Stimulated activated CD4-positive, alpha-beta T cell treated with anti-CD3 and anti-CD28 coated beads, Interleukin-1b, Interleukin-23, amount 100 ng/mL, for 1 hour (primary cell): ENCODE measurements at places on chromosomes 5 and 9.

- DNase-seq, result no peak
Measured at GRCh38 chr5:147404706-147405105, 105.2 kb downstream of the DPYSL3 start.

GRCh38 chr9:15249981-15250380 is 57.0 kb downstream of the TTC39B start:
- DNase-seq, result no peak

DNA sequence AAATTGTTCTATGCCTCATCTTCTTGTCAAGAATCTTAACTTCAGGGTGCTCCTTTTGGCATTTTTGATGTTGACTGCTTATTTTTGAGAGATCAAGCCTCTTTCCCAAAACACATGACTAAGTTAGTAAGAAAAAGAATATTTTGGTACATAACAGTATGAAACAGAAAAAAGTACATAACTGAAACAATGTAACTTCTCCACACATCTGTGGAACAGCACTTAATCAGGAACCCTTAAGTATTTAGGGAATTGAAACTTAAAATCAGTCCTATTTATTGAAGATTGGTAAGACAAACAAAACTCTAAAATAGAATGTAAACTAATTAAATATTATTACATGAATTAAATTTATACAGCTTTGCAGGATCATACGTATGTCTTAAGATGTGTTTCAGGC is 103.4 kb downstream of the MELK start:
- no peak for DNase-seq

- no peak for DNase-seq
Measured at GRCh38 chr5:133222040-133222439, 170.2 kb downstream of the HSPA4 start.

GRCh38 chr5:33794550-33795181 is 97.1 kb downstream of the ADAMTS12 start:
- DNase-seq, result no peak

GRCh38 chr5:18465833-18466681 is 831.8 kb downstream of the TAF11L14 start:
- no peak for DNase-seq

DNA sequence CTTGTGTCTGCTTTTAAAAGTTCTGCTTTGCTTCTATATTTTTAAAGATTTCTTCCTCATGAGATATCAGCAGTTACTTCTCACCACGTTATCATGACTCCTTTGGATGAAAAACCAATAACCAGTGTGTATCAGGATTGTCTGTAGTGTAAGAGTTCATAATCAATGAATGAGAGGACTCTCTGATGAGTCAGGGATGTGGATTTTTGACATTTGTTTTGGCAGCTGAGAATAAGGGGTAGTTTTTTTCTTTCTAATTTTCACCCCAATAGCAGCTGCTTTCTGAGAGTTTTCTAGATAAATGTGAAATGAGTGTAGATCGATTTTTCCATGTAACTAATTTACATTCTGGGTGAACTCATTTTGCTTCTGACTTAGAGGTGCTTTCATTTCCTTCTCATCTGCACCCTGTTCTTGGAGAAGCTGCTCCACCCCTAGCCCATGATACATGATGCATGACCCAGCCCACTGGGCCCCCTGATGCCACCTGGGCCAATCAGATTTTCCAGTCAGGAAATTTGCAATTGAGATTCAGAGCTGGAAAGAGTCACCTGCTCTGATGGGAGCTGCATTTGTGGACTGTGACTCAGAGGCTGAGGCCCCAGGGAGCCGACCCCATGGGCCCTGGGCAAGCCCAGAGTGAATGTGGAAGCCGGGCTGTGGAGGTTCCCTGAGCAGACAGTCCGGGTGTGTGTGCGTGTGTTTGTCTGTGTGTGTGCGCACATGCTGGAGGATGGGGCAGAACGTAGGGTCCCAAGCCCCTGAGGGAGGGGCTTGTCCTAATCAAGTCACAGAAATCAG is 159.3 kb downstream of the RGS3 start:
- no peak for DNase-seq

- no peak for DNase-seq
Measured at GRCh38 chr5:100472091-100472490, 63.1 kb upstream of the FAM174A start.

DNA sequence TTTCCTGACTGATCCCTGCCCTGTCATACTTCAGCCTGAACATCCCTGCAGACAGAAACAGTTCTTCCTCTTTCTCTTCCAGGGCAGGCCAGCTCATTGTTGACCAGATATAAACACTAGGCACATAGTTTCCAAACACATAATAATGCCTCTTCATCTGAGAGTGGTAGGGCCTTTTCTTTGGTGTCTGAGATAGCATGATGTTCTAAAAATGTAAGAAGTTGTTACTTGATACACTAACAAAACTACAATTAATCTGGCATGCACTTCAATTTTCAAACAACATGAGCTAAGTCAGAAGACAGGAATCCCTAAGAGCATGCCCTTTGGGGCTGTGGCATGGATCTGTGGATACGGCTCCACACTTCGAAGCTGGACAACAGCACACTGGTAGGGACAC is 246.6 kb downstream of the SPOCK1 start:
- no peak for DNase-seq

GRCh38 chr9:752201-752600 is 89.3 kb upstream of the DMRT1 start:
- DNase-seq, result no peak

DNA sequence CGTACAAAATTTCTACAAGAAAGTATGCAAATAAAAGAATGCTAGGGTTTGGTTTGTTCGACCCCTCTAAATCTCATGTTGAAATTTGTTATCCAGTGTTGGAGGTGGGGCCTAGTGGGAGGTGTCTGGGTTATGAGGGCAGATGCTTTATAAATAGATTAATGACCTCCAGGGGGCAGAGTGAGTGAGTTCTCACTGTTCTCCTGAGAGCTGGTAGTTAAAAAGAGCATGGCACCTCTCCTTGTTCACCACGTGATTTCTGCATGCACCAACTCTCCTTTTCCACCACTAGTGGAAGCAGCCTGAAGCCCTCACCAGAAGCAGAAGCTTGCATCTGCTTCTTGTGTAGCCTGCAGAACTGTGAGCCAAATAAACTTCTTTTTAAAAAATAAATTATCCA is 50.4 kb upstream of the FAM170A start:
- no peak for DNase-seq

DNA sequence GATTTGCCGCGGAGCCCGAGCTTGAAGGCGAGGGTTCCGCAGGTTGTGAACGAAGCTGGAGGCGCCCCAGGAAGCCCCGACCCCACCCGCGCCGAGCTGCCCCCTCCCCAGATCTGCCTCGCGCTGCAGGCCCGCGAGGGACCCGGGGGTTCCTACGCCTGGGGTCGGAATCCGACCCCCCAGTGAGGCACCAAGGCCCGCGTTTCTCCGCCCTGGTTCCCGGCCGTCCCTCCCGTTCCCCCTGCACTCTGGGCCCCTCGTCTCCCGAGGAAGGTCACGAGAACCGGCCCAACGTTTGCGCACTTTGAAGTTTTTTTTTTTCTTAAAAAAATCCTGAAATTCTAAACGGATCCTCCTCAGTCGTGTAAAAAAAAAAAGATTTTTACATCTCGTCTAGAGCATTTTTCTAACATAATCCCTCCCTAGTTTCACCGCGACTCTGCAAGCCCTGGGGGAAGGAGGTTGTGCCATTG is 880 bp upstream of the GFPT2 start:
- DNase-seq, result no peak

- no peak for DNase-seq
Measured at GRCh38 chr9:136726631-136727191, 14.3 kb downstream of the DIPK1B start.

GRCh38 chr9:35452481-35452880 is 37.4 kb upstream of the RUSC2 start:
- DNase-seq, result no peak

DNA sequence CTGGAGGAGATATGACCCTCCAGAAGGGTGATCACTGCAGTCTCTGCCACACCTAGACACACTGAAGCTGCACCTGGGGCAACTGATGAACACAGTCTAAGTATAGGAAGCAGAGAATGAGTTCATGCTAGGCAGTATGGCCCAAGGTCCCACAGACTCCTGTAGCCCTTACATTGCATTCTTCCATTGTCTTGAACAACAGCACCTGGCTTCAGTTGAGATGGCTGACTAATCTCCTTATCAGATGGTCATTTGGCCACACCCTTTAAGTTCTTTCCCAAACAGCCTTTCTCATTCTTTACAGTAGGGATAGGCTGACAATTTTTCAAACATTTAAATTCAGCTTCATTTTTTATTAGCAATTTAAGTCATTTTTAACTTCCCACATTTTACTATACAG is 23.1 kb downstream of the CENPK start:
- no peak for DNase-seq

- no peak for DNase-seq
Measured at GRCh38 chr9:131178926-131179325, 53.5 kb downstream of the NUP214 start.

GRCh38 chr5:112385566-112385965 is 33.5 kb downstream of the EPB41L4A start:
- DNase-seq, result no peak

- no peak for DNase-seq
Measured at GRCh38 chr5:137630216-137630971, 105.5 kb downstream of the KLHL3 start.

- DNase-seq, result no peak
Measured at GRCh38 chr5:4511996-4512656, 628.0 kb upstream of the ADAMTS16 start.

DNA sequence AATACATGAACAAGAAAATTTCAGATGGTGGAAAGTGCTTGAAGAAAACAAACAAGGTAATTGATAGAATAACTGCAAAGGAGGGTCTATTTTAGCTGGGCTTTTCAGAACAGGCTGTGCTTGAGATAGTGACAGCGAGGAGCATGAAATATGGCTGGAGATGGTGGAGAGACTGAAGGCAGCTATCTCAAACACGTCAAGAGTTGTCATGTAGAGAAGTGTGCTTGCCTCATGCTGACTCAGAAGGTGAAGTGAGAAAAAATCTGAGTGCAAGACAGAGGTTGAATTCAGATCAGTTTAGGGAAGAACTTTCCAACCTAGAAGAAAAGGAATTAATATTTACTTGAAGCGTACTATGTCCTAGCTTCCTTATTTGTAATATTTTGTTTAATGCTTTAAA is 115.5 kb upstream of the RANBP3L start:
- DNase-seq, result no peak

- no peak for DNase-seq
Measured at GRCh38 chr5:175215906-175216305, 228.1 kb downstream of the DRD1 start.

- DNase-seq, result no peak
Measured at GRCh38 chr5:177457852-177458681, 11.5 kb downstream of the PRR7 start.

DNA sequence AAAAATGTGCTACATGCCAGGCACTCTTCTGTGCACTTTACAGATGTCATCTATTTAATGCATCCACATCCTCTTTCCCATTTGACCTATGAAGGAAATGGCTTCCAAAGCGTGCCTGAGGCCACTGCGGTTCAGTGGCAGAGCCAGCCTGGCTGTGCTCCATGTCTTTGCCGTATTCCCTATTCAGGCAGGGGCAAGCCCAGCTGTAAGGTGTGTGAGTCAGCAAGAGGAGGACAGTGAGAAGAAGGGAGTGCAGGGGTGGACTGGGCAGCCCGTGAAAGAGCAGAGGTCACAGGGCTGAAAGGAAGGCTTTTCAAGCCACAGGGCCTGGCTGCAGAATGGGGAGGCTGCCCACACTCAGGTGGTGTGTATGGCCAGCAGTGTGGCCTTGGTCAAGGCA is 91.7 kb downstream of the HRH2 start:
- no peak for DNase-seq

GRCh38 chr9:80503671-80504281 is 932.0 kb downstream of the TLE4 start:
- no peak for DNase-seq

GRCh38 chr9:113858282-113858681 is 17.8 kb upstream of the ZNF618 start:
- no peak for DNase-seq

GRCh38 chr9:2833096-2833495 is 10.8 kb downstream of the PUM3 start:
- no peak for DNase-seq

DNA sequence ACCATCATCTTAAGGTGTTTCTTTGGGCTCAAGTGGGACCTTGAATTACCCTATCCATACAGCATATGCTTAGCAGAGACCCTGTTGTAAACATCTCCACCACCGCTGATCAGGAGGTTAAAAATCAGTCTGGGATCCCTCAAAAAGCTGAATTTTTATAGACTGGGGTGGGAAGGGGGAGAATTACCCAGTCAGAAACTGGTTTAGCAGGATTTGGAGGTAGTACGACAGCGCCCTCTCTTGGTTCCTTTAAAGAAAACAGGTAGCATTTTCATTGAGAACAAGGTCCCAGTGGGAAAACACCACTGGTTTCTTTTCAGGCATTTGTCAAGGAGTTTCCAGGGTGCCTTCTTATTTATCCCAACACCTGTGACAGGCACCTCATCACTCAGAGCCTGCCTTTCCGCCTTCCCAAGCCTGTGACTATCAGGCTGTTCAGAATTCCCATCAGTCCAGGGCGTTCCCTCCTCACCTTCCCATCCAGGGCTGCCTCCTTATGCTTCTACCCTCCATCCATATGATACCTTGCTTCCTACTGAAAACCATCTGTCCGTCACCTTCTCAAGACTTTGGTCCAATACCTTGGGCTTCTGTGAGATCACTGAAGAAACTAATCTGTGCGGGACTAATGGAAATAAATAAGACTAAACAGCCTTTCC is 203.8 kb upstream of the RAI14 start:
- DNase-seq, result no peak

- no peak for DNase-seq
Measured at GRCh38 chr5:172871536-172871935, 37.5 kb downstream of the ERGIC1 start.

DNA sequence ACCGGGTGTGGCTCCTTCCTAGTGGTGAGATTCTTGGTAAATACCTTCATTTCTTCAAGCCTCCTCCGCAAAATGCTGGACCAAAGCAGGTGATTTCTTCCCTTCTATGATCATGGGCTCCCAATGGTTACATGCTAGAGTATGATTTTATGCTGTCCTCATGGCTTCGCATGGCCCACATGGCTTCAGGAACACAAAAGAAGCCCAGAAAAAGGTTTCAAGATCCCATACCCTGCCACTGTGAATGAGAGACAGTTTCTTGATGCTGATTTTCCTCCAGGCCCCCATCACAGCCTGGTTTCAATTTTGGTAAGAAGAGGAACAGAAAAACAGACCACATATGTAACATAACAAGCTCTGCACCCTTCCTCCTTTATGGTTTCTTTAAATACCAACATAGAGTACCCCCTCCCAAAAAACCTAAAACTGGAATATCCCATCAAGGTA is 2.4 kb upstream of the RXFP3 start:
- no peak for DNase-seq
